ENCODE measurements at places on chromosomes 11 and 22.

- no peak for DNase-seq
Measured at GRCh38 chr11:116413301-116414242, 359.2 kb downstream of the BUD13 start.

DNA sequence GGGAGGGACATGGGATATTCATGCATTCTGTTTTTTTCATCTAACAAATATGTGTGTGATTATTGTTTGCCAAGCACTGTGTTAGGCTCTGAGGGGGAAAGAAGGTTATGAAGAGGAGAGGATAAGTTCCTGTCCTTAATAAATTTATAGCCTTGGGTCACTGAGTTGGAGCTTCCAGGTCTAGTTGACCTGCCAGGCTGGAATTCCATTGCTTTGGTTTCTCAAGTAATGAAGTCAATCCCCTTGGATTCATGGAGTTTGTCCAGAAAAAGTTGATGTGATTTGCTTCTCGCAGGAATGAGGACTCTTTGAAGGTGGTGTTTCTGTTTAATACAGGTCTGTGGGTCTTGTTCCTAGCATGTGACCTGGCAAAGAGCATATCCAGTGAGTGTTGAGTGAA is 156.2 kb downstream of the ADAMTS15 start:
- DNase-seq = no peak

DNA sequence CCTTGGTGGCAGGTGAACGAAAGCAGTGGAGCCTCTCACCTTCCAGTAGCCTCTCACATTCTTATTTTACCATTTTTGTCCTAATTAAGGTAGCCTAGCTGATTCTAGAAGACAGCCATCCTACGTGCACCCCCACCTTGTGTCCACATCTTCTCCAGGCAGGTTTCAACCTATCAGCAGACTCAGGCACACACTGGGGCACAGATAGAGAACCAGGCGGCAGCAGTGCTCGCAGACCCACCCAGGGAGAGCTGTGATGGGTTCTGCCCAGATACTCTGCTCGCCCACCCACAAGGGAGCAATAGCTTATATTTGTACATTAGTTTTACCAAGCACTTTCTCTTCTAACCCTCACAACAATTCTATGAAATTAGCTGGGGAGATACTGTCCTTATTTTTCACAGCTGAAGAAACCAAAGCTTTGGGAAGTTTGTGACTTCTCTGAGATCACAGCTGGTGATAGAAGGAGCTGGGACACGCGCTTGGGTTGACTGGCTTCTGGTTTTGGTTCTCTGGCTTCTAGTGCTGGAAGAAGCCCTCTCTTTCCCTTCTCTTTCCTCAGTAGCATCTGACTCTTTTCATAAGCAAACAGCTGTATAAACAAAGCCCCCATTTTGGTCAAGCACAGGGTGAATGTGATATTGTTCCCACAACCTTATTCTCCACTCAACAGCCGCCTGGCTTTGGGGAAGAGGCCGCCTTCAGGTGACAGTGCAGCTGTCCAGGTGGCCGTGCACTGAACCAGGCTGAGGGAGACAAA is 36.9 kb downstream of the PPP2R1B start:
- DNase-seq = no peak

GRCh38 chr11:44387825-44388224 is 77.9 kb upstream of the ALX4 start:
- no peak for DNase-seq

DNA sequence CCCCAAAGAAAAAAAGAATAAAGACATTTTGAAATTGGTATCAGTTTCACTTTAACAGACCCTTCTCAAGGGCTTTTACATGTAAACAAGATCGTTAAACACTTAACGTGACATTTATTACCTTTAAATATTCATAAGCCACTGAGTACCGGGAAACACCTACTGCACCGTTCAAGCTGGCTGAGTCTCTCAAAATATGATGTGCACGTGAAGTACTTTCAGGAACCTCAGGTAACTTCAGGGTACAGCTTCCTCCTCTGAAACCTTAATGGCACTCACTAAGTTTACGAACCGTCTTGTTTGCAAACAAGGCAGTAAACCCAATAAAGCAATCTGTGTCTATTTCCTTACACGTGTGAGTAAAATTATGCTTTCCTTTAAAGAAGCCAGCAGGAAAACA is 105.5 kb upstream of the TENM4 start:
- no peak for DNase-seq

- no peak for DNase-seq
Measured at GRCh38 chr11:92681586-92681985, 287.9 kb upstream of the MTNR1B start.

GRCh38 chr11:95727620-95728019 is 62.0 kb downstream of the FAM76B start:
- DNase-seq = no peak

GRCh38 chr22:43820651-43821305 is 8.7 kb upstream of the EFCAB6 start:
- no peak for DNase-seq

GRCh38 chr11:76713499-76713898 is 43.0 kb upstream of the LRRC32 start:
- DNase-seq = no peak

DNA sequence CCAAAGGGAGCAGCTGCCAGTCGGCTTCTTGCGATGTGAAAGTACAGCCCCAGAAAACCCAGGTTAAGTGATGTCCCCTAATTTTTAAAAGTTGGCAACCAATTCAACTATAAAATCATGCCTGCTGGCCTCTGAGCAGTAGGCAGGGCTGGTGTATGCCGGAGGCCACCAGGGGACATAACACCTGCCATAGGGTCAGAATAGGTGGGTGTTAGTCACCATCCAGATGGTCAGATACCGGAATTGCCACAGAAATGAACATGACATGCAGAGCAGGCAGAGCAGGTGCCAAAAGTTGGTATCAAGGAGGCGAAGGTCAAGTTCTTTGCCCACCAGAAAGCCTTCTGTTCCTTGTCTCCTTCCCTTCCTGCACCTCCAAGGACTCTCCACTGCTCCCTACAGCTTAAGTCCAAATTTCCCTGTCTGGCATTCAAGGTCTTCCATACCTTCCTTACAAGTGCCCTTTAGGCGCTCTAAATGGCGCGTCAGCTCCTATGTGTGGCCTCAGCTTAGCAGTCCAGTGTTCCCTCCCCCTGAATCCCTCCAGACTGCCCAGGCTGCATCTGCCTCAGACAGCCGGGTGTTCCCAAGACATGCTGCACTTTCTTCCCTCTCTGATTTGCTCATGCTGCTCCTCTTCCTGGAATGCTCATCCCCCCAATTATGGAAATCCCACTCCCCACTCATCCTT is 45.1 kb downstream of the PTPRJ start:
- DNase-seq = no peak

- DNase-seq = no peak
Measured at GRCh38 chr11:71456294-71456693, 3.3 kb downstream of the NADSYN1 start.

GRCh38 chr11:114090225-114090910 is 30.9 kb downstream of the ZBTB16 start:
- DNase-seq = no peak

- DNase-seq = no peak
Measured at GRCh38 chr22:44396021-44396726, 83.4 kb upstream of the SHISAL1 start.

GRCh38 chr11:66466225-66467033 is at the start of gene PELI3:
Gene PELI3, plus strand, starts transcription at chr11:66466905. Its CDS starts 1,224 bp downstream, at chr11:66468129.
- peak; percentile 89 for DNase-seq

GRCh38 chr22:35037089-35037488 is 28.9 kb upstream of the ISX start:
- no peak for DNase-seq

GRCh38 chr11:106467501-106467900 is 390.0 kb downstream of the AASDHPPT start:
- DNase-seq = no peak

- DNase-seq = no peak
Measured at GRCh38 chr22:48647606-48648515, 1179.8 kb downstream of the BRD1 start.

- DNase-seq = no peak
Measured at GRCh38 chr11:70466154-70466553, 67.8 kb downstream of the CTTN start.

DNA sequence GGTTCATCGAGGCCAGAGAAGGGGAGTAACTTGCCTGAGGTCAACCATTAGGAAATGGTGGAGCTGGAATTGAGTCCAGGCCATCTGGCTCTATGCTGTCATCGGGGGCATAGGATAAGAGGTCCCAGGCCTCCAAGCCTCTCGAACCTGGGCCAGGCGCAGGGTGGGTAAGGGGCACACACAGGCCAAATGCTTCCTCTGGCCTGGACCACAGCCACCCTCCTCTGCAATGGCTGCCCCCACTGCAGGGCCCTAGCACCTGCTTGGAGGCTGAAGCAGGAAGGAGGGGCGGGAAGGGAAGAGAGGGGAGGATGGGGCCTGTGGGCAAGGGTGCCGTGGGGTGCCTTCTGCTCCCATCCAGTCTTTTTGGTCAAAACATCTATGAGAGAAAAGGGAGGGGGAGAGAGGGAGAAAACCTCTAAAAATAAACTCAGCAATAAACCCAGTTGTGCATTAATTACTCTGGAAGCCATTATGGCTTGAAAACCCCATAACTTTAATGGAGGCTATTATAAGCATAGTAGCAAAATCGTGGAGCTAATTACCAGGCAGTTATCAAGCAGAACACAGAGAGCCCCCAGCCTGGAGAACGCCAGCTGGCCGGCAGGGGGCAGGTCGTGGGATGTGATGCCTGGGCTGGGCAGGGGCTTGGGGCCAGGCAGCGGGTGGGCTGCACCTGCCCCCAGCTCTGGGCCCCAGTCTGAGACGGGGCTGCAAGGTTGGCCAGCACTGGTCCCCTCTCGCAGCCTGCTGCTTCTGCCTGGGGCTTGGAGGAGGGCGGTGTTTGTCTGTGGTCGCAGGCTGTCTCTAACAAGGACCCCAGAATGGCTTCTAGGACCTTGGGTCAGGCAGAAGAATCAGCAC is 21.1 kb downstream of the B3GAT1 start:
- DNase-seq = no peak

- no peak for DNase-seq
Measured at GRCh38 chr11:8810540-8811301, 100.3 kb upstream of the AKIP1 start.

DNA sequence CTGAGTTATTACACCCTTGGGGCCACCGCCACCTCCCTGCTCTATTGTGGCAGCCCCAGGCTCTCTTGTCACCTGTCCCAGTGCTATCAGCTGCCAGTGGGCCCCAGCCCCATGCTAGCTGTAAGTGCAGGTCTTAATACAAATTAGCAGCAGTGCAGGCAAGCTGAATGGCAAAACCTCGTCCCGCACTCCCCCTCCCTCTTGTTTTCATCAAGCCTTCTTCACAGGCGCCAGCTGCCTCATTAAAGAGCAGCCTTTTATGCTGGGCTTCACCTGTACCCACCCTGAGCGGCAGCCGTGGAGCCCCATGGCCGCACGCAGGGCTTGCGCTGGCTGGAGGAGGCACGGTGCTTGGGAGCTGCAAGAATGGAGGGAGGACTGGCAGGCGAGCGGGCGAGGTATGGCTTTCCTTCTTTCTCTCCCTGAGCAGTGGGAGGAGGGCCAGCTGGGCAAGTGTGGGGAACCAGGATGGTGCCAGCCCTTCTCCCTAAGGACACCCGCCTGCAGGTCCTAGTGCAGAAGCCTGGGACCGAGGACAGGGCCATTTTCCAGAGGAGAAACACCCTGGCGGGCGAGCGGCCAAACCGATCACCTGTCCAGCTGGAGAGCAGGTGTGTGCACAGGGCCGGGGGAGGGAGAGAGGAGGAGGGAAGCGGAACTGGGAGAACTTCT is 70.7 kb downstream of the FLI1 start:
- no peak for DNase-seq

GRCh38 chr11:32056438-32056837 is 34.4 kb upstream of the RCN1 start:
- no peak for DNase-seq

DNA sequence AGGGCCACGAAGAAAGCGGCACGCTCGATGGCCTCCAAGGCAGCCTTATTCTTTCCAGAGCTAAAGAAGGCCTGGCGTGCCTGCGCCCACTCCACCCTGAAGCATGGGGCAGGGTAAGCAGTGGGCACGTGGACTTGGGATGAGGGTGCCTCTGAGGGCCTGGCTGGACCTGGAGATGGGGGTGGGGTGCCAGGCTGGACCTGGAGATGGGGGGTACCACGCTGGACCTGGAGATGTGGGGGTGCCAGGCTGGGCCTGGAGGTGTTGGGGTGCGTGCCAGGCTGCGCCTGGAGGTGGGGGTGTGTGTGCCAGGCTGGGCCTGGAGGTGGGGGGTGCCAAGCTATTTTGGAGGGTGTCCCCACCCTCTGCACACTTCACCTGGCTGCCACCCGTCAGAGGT is 5.3 kb downstream of the CPT1B start:
- DNase-seq = no peak

DNA sequence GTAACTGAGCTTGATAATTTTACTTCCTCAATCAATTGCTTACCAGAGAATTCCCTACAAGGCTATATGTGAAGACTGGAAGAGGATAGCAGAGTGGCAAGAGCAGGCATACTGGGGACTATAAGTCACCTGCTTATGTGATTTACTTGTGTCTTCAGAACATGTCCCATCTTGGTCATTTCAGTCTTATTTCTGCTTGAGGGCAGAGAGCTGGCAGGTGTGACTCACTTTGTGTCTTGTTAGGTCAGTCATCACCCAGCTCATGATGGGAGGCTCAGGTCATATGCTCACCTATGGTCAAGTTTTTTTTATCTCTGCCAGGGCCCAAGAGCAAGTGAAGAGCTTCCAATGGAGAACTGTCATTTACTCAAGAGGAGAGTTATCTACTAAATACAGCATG is 6.2 kb downstream of the SRSF8 start:
- no peak for DNase-seq

- DNase-seq = no peak
Measured at GRCh38 chr22:49281467-49282340, 546.0 kb downstream of the BRD1 start.

GRCh38 chr22:47158457-47158856 is 396.0 kb downstream of the TBC1D22A start:
- no peak for DNase-seq

DNA sequence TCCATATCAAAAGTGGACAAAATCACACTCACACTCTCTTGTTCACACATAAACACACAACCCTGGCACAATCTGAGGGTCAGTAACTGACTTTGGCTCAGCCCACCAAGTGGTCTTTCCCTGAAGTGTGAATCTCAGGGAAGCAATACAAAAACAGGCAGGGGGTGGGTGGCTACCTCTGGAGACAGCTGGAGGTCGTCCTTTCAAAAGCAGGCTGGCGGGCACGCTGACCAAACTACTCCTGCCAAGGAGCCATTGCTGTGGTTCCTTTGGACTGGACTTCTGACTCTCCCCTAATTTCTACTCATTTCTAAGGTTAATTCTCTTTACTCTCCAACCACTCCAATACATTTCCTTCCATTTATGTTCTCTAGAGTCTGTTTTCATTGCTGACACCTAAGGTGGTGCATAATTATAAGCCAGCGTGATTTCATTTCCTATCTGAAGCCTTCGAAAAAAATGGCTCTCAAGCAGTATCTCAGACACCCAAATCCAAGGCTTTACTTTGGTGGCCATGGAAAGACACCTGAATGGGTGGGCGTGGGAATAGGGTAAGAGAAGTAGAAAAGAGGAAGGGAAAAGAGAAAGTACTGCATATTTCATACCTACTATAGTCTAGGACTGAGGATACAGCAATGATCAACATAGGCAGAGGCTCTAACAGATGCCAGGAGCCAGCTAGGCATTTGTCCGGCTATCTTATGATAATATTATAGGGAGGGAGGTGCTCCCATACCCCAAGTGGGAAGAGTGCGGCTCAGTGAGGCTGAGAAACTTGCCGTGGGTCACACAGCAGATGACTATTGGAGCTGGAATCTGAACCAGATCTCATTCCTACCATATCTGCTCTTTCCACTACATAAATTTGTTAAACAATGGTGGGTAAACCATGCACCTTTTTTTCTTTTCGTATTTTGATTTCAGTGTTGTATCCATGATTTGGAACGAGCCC is 22.0 kb downstream of the FZD4 start:
- DNase-seq = no peak

GRCh38 chr22:39994566-39995392 is at the start of gene FAM83F:
Gene FAM83F, plus strand, starts transcription at chr22:39994954. Its CDS starts 89 bp downstream, at chr22:39995043.
- DNase-seq = peak; percentile 9

Measured in stimulated activated naive CD4-positive, alpha-beta T cell treated with Interleukin-2 at 50 U/mL for 16 hours (primary cell).